ENCODE measurements at places on chromosomes 4 and X.

- no peak for DNase-seq
These were observed 169.9 kb downstream of the AFF2 start for GRCh38 chrX:148670277-148670676.

GRCh38 chr4:136078976-136079375, 1453.3 kb downstream of the PCDH18 start:
- DNase-seq = no peak

GRCh38 chr4:21757248-21757647, 191.3 kb downstream of the KCNIP4 start:
- DNase-seq = no peak

DNA sequence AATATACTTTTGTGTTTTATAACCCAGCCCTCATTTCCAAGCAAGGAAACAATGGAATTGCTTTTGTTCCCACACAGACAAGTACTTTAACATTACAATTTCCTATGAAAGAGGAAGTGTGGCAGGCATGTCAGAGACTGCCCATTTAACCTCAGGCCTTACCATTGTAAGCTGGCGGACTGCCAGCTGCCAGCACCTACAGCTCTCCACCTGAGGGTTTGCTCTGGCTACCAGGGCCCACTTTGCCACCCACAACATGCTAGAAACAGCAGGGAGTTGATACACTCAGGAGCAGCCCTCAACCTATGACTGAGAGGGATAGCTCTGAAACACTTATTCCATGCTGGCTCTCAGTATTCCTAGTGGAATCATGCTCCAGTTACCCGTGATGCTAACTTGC, 152.3 kb upstream of the PRDX4 start:
- no peak for DNase-seq

GRCh38 chrX:153307276-153308178, 14.0 kb downstream of the PNMA6F start:
- no peak for DNase-seq

DNA sequence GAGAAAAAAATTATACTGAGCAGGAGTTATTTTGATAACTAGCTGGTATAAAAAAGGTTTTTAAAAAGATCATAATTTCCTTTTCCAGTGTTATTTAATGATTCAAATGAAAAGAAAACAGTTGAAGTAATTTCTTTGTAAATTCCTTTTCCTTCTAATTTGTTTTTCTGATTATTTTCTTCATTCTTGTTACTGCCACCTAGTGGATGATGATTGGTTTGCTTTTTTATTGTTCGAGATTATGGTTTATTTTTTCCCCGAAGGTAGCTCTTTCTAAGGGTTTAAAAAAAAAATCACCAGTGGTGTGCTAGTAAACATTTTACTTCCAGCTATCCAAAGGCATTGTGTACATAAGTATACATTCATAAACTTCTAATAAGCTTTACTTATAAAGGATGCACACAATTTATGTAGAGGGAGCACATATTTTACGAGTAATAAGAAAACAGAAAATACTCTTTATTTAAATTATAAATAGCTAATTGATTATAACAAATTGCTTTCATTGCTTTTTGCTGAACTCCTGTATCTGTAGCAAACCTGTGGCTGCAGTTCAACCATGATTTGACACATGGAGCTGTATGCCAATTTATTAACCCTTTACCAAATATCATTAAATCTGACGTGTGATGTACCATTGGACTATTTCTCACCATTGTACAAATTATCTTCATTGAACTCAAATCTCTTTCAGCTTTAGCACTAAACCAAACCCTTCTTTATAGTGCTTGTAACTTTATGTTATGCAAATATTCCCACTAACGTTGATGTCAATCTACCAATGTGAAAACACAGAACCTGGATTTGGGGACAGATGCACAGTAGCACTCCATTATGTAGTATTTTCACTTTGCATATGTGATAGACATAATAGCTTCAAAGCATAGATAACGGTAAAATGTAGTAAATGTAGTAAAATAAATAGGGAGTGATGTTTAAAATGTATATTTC, 97.8 kb upstream of the ANK2 start:
- DNase-seq = no peak

- DNase-seq = peak; percentile 49
These were observed 107.6 kb downstream of the DCTD start for GRCh38 chr4:182809417-182810102.
